Left lobe of liver (tissue), 2 donors: ENCODE measurements at places on chromosomes 6 and 20. TPM values are rescaled to one million over a fixed set of nuclear protein-coding genes. Genes with fewer than 3 reads are reported as not detected.
A peak's percentile ranks its signal among the peaks of the same experiment; 100 is the strongest.

SUPT3H gene
- total RNA-seq = 1.2 TPM

DNA sequence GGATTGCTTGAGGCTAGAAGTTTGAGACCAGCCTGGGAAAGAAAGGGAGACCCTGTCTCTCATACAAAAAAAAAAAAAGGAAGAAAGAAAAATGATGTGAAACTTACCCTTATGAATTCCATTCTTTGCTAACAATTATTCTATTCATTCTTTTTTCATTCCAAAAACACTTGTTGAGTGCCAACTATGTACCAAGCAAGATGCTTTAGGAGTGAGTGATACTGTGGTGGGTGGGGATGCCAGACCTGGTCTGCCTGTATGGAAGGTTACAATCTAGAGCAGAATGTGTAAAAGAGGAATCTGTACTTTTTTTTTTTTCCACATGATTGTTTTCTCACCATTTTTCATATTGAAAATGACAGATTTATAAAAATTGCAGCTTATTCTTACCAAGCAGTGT is 73.8 kb upstream of the TULP1 start:
- DNase-seq = no peak

GRCh38 chr6:146550911-146551310 is 7.3 kb downstream of the RAB32 start:
- no peak for DNase-seq

- DNase-seq = no peak
Observed at GRCh38 chr6:79574630-79575225, 37.5 kb upstream of the LCA5 start.

- no peak for DNase-seq
Observed at GRCh38 chr6:107419733-107420132, 39.6 kb downstream of the PDSS2 start.

MEI4 gene
- 0.10 TPM for total RNA-seq

DNA sequence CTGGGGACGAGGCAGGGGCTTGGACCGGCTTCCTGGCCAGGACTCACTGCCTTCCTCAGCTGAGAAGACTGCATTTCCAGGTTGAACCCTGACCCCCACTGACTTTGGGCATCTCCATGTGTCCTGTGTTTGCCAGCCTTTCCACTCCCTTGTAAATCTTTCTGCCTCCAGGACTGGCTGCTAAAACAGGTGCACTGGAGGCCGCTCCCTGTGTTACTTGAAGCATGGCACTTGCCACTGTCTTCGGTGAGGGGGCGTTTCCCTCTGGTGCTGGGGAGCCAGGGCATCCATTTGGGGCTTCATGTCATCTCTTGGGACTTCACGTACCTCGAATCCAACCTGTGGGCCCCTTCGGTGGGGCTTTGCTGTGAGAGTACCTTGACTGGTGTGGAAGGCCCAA is 6.7 kb upstream of the RBM38 start:
- DNase-seq = no peak

ALDH5A1 gene
- total RNA-seq = 62.2 TPM

DNA sequence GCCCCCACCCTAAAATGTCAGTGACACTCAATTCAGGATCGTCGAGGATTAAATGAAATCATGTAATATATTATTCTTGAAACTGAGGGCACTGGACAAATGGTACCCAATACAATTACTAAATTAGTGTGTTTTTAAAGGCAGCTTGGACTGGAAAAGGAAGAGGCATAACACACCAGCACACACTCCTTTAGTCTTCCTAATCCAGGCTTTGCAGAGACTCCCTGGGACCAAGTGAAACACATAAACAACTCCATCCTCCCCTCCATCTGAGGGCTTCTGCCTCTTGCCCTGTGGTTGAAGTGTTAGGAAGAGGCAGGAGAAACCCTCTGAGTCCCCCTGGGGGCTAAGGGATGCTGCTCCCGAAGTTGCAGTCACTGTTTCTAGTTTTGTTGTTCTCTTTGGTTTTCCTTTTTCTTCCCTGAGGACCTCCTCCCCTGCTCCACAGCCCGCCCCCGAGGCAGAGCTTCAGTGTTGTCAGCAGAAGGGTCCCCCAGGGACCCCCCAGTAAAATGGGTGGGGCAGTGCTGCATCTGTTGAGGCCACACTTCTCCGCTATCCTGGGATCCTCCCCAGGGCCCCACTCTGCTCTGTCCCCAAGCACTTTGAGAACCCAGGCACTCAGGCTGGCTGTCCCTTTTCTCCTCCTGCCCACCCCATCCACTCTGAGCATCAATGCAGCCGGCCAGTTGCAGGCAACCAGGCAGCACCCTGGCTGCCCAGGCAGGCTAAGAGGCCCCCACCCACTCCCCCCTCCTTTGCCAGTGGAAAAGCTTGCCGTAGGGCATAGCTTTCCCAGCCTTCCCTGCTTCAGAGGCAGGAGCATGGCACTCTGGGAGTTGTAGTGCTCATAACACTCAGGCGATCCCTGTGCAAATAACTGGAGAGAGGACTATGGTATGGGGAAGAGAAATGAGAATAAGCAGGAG is 5.9 kb downstream of the TMEM63B start:
- no peak for DNase-seq

DNA sequence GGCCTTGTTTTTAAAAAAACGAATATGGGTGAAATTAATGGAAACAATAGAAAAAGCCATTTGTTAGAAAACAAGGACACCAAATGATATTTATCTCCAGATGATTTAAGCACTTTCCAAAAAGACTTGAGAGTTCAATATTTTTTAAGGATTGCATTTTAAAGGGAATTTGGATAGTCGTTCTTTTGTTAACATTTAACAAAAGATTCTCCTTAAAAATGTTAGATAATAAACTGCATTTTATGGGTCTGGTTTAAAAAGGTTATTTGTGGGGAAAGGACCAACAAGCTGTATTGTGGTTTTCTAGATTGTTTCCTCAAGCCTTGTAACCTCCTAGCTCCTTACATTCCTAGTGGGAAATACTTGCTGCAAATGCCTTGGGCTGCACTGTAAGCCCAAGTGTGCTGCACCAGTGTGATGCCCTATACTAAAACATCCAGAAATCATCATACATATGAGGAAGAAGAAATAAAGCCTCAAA is 1.5 kb upstream of the PHIP start:
- DNase-seq = no peak

DNA sequence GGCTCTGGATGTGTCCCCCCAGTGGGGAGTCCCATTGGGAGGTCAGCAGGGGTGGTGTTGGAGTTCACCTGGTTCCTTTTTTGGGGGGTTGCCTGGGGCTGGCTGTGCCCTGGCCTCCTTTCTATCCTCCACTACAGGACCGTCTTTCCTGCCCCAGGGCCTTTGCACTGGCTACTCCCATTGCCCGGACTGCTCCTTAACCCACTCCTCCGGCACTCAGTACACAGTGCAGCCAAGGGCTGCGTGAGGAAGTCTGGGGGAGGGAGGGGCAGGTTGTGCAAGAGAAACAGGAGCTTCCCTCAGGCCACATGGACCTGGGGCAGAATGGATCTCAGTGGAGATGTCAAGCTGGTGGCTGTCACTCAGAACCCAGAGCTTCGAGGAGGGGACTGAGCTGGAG is 429.3 kb upstream of the SULF2 start:
- DNase-seq = no peak

- DNase-seq = no peak
Observed at GRCh38 chr20:47315339-47316056, 41.0 kb downstream of the ZMYND8 start.

DNA sequence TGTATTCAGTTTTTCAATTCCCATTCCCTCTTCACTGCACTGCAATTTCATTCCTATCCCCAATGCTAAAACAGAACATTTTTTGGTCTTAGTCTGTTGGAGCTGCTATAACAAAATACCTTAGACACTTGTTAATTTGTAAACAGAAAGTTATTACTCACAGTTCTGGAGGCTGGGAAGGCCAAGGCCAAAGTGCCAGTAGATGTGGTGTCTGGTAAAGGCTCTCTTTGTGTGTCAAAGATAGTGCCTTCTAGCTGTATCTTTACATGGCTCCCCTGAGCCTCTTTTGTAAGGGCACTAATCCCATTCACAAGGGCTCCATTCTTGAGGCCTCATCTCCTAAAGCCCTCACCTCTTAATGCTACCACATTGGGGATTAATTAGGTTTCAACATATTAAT is 40.0 kb downstream of the PHIP start:
- DNase-seq = no peak

GRCh38 chr20:21713901-21714296 is 8.4 kb downstream of the PAX1 start:
- DNase-seq = no peak

DNA sequence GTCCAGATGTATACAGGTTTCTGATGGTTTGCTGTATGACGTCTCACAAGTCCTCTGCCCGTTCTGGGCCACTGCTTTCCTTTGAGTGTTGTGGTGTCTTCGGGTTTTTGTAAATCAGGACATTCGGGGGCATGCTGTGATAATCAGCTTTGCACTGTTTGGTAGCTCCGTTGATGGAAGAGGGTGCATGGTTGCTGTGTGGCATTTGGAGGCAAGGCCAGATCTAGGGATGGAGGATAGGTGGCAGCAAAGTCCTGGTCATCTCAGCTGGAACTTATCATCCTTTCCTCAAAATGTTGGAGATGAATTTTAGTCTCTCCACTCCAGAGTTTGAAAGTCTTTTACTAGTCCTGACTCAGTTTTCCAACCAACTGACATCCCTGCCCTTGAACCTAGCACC is 91.0 kb downstream of the SCP2D1 start:
- DNase-seq = no peak

PNLDC1 gene
- total RNA-seq = 0.23 TPM

RNF144B gene
- 17.5 TPM for total RNA-seq

DNA sequence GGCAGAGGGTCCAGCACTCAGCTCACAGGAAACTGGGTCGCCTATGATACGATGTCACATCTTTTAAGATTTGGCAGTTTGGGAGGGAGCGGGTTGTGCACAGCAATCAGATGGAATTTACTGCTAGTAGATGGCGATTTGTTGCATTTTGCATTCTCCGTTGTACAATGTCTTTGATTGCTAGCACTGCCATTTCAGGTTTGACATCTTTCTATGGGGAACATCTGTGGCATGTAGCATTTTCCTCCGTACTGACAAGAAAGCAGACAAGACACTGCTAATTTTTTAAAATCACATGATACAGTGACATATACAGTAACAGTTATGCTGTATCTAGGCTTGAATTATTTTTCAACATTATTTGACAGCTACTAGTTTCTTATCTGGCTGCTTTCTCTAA is 119.7 kb upstream of the PCSK2 start:
- DNase-seq = no peak

GRCh38 chr20:54004445-54004844 is 65.9 kb downstream of the BCAS1 start:
- no peak for DNase-seq

DNA sequence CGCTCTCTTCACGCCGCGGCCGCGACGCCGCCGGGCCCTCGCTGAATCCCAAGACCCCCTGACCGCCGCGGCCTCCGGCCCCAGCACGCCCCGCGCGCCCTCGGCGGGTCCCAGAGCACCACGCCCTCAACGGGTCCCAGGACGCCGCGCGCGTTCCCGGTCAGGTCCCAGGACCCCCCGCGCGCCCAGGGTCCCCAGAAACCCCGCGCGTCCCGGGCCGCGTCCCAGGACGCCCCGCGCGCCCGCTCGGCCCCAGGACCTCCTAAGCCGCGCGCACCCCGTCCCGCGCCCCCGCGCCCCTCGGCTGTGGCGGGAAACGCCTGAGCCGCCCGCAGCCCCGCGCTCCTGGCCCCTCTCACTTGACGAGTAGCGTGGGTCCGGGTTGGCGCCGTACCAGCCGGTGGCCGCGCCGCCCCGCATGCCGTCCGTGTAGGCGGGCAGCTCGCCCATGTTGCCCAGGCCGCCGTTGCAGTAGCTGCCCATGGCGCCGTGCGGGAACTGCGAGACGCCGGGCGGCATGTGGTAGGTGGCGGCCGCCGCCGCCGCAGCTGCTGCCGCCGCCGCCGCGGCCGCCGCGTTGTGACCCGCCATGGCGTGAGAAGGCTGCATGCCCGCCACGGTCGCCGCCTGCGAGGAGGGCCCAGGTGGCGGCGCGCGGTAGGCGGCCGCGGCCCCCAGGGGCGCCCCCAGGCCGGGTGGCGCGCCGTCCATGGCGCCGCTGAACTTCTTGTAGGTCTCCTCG is 556 bp downstream of the NKX2-4 start:
- no peak for DNase-seq

OR2H2 gene
- total RNA-seq = not detected

DNA sequence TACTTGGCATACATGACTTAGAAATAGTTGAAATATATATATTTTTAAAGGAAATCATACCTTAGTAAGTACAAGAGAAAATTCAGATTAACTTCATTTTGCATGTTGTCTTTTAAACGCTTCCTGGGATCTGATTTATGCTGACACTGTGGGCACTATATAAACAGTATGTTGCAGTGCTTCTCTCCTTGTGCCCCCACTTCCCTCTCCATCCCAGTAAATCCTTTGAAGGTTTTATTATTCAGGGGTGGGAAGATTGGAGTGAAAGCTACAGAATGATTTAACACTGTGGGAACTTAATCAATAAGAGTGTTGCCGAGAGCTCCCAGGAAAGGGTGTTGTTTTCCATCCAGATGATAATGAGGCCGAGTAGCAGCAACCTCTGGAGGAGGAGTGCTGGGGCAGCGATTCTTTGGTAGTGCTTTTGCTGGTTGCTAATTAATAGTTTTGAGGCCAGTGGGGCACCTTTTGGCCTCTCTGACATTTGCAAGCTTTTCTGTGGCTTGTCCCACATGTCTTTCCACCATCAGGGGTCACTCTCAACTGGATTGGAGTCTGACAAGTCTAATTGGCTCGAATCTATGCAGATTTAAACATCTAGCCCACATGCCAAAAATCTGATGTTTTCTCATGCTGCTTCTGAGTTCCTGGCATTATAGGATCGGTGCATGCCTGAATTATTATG is 183.0 kb upstream of the MMS22L start:
- no peak for DNase-seq

- peak; percentile 88 for DNase-seq
Observed at GRCh38 chr20:59006864-59007664, at the start of gene CTSZ. Gene CTSZ (minus strand): TSS chr20:59007254. CDS start chr20:59007128, 126 bp downstream.

GNAS-AS1 gene
- total RNA-seq = 0.35 TPM

GRCh38 chr6:6614096-6614982 is 25.8 kb downstream of the LY86 start:
- DNase-seq = no peak

GRCh38 chr20:15814360-15814759 is 758.9 kb downstream of the KIF16B start:
- DNase-seq = no peak
